HS-5 (cell line): ENCODE measurements at places on chromosomes 12 and 14.

DNA sequence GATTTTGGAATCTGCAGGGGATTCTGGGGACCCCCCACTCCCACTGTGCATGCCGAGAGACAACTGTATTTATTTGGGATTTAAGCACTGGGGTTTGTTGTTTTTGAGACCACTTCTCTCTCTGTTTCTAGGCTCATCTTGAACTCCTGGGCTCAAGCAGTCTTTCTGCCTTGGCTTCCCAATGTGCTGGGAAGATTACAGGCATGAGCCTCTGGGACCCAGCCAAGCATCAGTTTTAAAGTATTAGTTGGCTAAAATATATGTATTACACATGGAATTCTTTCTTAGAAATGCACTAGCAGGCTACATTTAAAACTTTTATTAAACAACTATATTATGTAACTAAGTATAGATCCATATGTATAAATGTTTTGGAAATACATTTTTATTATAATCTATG, 78.3 kb downstream of the AEBP2 start:
- DNase-seq, result no peak

DNA sequence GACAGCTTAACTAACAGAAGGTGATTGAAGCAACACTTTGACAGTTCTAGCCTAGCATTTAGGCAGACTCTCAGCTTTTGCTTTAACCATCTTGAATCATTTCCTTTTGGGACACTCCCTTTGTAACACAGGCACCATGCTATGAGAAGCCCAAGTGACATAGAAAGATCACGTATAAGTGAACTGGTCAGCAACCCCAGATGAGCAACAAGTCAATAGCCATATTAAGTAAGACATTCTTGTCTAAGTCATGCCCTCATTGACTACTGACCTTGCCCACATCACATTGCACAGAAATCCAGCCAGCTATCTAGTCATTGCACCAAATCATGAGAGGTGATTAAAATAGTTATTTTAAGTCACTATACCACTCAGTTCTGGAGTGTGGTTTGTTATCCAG, 476.8 kb downstream of the TRHDE start:
- DNase-seq, result no peak

DNA sequence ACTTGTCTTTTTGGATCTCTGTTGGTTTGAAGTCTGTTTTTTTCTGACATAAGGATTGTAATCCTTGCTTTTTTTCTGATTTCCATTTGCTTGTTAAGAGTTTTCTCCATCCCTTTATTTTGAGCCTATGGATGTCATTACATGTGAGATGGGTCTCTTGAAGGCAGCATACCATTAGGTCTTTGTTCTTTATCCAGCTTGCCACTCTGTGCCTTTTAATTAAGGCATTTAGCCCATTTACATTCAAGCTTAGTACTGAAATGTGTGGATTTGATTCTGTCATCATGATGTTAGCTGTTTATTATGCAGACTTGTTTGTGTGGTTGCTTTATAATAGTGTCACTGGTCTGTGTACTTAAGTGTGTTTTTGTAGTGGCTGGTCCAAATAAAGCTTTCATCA, 100.0 kb downstream of the CCDC91 start:
- DNase-seq, result no peak

GRCh38 chr12:87848248-87848868, 180.8 kb downstream of the C12orf50 start:
- DNase-seq, result no peak

- no peak for DNase-seq
Observed at GRCh38 chr12:127358888-127359287, 908.1 kb upstream of the TMEM132C start.

- no peak for DNase-seq
Observed at GRCh38 chr12:48996794-48997718, 2.1 kb downstream of the DDN start.

DNA sequence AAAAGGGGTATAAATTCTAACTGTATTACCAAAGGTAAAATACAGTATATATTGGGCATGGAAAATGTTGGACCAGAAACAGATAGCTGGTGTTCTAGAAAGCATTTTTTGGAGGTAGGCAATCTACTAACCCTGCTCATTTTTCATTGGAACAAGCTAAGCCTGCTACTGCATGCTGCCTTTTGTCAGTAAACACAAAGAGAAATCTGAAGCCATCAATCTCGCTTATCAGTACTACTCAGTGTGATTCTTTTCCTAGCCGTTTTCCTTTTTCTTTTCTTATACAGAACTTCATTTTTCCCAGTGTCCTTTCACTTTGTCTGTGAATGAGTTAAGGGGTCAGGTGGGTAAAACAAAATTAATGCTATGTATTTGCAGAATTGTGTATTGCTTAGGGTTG, 312.3 kb downstream of the NPAS3 start:
- no peak for DNase-seq

DNA sequence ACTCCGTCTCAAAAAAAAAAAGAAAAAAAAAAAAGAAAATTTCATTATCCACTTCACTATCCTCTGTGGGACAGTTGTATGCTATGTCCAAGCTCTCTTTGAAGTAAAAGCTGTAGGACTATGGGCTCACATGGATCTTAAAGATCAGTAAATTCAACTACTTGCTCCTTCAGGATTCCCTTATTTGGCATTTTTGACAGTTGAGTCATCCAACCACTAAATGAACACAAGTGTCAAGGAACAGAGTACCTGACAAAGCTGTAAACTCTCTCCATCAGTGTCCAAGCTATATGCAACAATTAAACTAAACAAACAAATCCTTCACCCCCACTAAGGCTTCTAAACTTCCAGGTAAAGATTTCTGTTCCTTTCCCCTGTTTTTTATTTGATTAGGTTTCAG, 177.0 kb downstream of the CEP128 start:
- DNase-seq, result no peak

DNA sequence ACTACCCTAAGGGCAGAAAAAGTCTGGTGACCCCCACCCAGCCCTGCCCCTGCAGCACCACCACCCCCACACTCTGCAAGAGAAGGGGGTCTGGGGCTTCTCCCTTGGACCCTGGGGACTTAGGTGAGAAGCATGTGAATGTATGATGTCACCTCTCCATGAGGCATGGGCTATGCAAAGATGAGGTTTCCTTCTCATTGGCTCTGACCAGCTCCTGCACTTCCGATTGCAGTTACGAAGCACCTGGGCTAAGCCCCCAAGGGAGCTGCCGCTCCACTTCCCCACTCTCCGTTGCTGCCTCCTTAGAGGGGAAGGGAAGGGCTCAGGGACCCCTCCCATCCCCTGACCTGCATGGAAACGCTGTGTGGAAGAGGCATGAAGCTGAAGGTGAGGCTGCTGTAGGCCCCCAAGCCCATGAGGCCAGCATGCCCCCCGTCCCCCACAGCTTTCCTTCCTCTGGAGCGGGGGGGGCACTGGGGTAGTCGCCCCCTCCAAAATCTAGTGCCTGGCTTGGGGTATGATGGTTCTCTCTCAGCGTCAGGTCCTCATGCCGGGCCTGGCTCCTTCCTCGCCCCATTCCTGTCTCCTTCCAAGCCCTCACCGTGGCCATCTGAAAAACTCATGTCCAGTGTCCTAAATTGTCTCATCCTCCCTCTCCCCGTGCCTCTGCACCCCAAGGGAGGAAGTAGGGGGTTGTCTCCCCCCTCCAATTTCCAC, 5.5 kb upstream of the DDX23 start:
- DNase-seq, result no peak

DNA sequence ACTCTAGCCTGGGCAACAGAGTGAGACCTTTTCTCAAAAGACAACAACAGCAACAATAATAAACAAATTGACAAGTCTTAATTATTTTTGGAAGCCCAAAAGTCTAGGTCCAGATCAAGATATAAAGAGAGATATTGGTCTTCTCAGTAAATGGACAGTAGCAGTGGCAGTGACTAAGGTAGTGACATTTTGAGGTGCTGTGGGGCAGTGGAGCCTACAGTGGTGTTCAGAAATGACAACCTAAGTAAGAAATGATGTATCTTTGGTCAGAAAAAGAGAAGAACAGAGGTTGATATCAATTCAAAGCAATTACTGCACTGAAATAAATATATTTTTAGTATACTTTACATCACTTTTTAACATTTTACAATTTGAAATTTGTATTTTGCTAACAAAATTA, 20.7 kb downstream of the METTL25 start:
- DNase-seq, result no peak

DNA sequence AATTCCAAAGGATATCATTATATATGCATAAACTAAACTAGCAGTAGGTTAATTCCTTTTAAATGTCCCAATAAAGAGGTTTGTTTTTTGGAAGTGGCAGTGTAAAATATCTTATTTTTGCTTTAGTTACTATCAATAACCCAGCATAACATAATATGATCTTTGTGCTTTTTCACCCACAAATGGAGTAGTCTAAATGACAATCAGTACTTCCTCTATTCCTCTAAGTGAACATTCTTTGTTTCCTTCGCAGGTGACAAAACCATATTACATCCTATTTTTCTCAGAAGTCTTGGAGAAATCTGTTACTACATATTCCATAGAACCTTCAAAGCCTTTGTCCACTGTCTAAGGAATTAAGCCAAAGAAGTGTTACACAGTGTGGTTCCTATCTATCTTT, 62.5 kb downstream of the MED13L start:
- no peak for DNase-seq

DNA sequence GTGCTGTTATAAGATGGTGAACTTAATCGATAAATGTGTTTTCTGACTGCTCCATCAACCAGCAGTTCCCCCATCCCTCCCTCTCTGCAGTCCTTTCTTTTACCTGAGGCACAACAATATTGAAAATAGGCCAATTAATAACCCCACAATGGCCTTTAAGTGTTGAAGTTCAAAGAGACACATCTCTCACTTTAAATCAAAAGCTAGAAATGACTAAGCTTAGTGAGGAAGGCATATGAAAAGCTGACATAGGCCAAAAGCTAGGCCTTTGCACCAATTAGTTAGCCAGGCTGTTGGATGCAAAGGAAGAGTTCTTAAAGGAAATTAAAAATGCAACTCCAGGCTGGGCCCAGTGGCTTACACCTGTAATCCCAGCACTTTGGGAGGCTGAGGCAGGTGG, 43.7 kb downstream of the SAV1 start:
- DNase-seq, result no peak

DNA sequence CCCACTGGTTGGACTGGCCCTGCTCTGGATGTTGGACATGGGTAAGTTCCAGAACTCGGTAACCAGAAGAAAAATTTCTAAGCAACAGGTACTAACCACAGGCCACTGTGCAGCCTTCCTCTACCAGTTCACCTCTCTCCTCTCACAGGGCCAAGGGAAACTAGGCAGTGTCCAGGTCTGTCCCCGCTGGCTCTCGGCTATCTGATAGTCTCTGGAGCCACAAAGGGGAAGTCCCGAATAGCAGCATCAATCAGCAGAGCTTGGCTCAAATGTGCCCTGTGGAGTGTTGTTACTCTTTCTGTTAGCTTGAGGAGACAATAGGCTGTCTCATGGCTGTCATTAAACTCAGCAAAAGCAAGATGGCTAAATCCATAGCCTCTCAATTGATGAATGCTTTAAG, 73.2 kb downstream of the TSPAN11 start:
- DNase-seq, result no peak

DNA sequence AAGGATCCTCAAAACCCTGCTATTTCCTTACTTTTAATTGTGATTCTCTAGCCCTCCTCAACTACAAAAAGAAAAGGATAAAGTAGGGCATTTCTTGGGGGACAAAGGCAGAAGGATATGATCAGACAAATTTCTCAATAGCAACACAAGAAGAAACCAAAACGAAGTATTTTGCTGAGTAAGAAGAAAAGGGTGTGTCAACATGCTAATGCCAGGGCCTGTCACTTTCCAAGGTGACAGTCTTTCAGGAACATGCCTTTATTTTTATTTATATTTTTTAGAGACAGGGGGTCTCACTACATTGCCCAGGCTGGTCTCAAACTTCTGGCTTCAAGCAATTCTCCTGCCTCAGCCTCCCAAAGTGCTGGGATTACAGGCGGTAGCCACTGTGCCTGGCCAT, 39.8 kb downstream of the CBX5 start:
- no peak for DNase-seq

GRCh38 chr12:43107026-43107775, 444.8 kb downstream of the ADAMTS20 start:
- DNase-seq, result no peak

DNA sequence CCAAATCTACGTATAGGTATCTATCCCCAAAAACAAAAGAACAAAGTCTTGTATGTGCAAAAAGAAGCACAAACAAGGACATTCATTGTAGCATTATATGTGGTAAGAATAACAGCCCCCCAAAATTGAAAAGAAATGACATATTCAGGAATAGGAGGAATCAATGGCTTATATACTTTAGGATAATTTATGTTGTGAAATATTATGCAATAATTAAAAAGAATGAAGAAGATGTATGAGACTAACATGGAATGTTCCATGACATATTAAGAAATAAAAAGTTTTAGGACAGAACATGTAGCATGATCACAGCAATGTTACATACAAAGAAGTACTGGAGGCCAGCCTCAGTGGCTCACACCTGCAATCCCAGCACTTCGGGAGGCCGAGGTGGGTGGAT, 9.1 kb downstream of the SMCO2 start:
- DNase-seq, result no peak

GRCh38 chr14:23436327-23437132, 1.1 kb upstream of the MYH7 start:
- no peak for DNase-seq

DNA sequence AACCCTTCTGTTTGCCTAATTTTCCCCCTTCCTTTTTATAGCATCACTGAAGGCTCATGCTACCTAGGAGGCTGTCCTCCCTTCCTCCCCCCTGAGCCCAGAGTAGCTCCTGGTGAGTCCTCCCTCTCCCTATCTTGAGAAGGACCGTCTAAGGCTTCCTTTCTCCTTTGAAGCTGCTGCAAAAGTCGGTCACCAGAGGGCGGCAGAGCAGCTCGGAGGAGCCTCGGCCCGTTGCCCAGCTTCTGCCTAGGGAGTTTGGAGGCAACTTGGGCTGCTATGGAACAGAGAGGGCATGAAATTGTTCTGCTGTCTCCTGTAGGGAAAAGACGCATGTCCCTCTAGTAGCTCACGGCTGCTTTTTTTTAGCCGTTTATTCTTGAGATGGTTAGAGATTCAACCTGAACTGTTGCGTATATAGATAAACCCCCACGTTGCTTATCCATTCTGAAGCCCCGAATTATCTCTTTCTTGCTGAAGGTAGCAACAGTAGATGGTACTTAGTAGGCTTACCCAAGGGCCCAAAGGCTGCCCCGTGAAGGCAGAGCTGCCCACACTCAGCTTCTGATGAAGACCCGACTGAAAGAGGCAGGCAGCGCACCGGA, 5.7 kb downstream of the WNT5B start:
- no peak for DNase-seq
